EH (cell line): ENCODE measurements at places on chromosomes 1 and 21.

- peak; percentile 89 for DNase-seq
Measured at GRCh38 chr1:92951141-92951582, 10.1 kb downstream of the DIPK1A start.

DNA sequence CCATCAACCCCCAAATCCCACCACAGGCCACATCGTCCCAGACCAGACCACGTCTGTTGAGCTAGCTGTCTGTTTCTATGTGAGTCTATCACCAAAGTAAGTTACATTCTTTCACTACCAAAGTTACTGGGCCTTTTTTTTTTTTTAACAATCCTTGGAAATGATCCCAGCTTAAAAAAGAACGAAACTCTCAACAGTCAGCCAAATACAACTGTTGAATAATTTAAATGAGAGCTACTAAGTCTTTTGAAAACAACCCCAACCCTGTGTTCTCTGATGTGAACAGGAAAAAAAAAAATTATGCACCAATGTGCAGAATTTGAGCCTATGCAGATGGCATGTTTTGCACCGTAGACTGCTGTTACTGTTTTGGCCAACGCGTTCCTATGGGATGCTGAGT is 134.0 kb upstream of the ETS2 start:
- peak; percentile 9 for DNase-seq

DNA sequence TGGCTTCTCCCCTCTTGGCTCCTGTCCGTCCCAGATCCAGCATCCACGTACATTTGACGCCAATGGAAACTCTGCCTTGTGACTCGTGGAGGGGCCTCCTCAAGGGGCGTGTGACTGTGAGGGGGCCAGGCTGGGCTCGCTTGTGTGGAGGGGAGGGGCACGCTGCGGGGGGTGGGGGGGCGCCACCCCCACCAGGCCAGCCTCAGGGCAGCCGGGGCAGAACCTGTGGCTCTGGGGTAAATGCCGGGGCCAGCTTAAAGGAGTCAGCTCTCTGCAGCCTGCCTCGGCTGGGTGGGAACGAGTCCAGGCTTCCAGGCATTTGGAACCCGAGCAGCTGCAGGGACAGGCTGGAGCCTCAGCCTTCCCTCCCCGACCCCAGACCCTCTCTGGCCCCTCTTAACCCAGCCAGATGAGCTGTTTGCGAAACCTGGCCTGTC is 94.1 kb downstream of the SIK1 start:
- no peak for DNase-seq

DNA sequence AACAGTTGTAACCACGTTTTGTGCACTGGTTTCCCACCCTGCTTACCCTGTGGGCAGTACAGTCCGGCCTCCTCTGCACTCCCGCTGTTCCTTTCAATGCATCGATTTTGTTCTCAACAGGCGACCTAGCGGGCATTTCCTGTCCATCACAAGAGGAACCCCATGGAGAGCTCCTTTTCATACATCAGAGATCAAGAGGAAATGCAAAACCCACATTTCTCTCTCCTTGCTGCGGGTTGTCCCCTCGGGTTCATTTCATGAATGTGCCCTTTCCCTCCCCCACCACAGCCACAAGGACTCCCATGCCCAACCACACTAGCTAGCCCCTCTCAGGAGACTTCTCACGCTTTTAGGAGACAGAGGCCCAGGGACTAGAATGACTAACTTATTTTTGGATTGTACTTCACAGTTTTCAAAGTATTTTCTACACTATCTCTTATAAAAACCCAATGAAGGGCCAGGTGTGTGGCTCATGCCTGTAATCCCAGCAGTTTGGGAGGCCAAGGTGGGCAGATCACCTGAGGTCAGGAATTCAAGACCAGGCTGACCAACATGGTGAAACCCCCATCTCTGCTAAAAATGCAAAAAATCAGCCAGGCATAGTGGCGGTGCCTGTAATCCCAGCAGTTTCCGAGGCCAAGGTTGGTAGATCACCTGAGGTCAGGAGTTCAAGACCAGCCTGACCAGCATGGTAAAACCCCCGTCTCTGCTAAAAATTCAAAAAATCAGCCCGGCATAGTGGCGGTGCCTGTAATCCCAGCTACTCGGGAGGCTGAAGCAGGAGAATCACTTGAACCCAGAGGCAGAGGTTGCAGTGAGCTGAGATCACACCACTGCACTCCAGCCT is 18.4 kb downstream of the ATP1A4 start:
- DNase-seq = peak; percentile 15

GRCh38 chr1:224521904-224522734 is 87.5 kb upstream of the WDR26 start:
- DNase-seq = no peak

GRCh38 chr1:55062801-55063576 is 23.6 kb downstream of the PCSK9 start:
- DNase-seq = no peak

GRCh38 chr1:86018283-86018923 is 138.2 kb downstream of the COL24A1 start:
- peak; percentile 56 for DNase-seq

GRCh38 chr1:231801042-231801585 is 174.5 kb downstream of the DISC1 start:
- no peak for DNase-seq

- no peak for DNase-seq
Measured at GRCh38 chr1:22801761-22802160, 91.1 kb downstream of the EPHB2 start.

DNA sequence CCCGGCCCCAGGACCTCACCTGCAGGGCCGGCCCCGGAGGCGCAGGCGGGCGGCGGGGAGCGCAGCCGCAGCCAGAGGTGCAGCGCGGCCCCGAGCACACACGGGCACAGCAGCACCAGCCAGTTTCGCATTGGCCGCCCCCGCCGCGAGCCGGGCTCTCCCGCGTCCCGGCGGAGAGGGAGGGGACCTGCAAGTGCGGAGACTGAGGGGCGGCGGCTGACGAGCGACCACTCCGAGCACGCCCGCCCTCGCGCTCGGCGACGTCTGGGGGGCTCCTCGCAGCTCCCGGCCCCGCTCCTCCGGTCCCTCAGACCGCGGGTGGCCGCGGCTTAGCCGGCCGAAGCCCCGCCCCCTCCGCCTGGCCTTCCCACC is at the start of gene B3GALNT2:
Gene B3GALNT2, minus strand, starts transcription at position 331 of the 372 bp plus-strand sequence. Its CDS starts 200 bp downstream, at position 131.
- no peak for DNase-seq
